ENCODE measurements at places on chromosomes 6 and 20.

DNA sequence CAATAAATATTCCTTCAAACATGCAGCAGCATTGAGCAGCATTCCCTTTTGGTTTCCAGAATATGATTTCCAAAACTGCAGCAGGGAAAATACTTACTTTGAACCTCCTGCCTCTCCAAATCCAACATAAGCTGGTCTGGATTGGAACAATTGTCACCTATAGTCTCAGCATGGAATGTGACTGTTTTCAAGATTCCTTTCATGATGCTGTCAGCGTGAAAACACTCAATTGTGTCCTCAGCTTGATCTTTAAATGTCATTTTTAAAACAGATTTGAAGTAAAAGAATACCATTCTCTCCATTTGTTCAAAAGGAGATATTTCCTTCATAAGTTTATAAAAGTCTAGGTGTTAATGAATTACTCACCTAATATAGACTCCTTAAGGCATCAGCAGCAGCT is 993.9 kb downstream of the EYS start:
- no peak for DNase-seq

GRCh38 chr6:167975458-167975857 is 22.0 kb upstream of the KIF25 start:
- DNase-seq = no peak

GRCh38 chr20:55937283-55937682 is 68.0 kb downstream of the CBLN4 start:
- DNase-seq = no peak

DNA sequence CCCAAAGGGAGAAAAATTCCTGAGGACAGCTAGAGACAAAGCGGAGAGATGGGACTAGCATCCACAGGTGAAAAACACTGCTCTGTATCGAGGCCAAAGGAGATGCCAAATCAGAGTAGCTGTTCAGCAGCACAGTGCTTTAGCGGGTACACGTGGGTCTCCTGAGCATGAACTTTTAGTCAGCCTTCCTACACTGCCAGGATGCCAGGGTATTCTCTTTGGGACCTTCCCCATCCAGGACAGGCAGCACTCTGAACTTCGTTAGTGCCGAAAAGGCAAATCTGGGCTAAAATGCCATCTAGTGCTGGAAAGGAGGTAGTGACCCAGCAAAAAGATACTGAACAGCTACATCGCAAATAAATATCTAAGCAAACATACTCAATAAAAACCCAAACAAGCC is 64.9 kb downstream of the C6orf58 start:
- DNase-seq = no peak

GRCh38 chr20:58233393-58233792 is 4.9 kb upstream of the ANKRD60 start:
- no peak for DNase-seq

DNA sequence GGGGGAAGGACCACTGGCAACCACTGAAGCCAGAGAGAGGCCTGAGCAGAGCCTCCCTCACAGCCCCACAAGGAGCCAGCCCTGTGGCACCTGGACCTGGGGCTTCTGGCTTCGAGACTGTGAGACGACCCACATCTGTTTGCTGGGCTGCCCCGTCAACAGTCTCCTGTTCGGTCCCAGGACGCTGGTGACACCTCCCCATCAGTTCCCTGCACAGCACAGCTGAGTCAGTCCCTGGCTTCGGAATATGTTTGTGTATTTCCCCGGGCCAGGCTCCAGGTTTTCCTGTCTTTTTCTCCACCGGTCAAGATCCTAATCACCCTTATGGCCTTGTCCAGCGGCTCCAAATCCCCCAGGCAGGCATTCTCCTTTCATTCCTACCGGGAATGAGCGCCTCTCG is 46.4 kb upstream of the SMOC2 start:
- DNase-seq = no peak

- DNase-seq = no peak
Observed at GRCh38 chr6:75098709-75099108, 107.1 kb downstream of the COL12A1 start.

DNA sequence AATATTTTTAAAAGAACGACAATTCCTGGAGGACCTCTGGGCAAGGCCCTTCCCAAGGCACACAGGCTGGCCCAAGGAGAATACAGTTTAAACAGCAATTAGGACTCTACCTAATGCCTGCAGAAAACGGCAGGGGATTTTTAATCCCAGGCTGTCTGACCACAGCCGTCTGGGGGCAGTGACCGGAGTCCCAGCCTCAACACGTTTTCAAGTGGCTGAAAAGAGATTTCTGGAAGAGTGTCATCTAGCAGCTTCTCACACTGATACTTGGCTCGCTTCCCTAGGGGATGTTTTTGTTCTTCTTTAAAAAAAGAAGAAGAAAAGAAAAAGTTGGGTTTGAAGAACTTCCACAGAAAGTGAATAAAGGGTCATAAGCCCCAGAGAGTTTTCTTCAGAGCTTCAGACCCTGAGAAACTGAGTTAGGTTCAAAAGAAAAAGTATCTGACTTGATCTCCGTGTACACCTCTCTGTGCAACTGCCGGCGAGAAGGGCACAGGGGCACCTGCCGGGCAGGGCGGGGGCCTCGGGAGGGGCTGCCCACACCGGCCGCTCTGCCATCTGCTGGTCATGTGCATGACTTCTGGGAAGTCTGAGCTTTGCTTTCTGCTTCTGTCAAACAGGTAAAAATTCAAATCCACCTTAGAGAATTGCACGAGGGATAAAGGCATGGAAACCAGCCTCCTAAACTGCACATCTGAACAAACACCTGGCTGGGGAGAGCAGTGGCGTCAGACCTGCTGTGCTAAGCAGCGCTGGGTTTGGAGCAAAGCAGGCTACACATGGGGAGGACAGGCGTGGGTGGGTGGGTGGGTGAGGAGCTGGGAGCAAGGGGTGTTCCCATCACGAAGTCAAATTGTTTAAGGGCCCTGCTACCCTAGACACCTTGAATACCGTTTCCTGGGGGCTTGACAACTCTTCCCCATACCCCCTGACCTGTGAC is 33.0 kb downstream of the RRBP1 start:
- DNase-seq = peak; percentile 66

- no peak for DNase-seq
Observed at GRCh38 chr20:55888685-55889084, 116.6 kb downstream of the CBLN4 start.

DNA sequence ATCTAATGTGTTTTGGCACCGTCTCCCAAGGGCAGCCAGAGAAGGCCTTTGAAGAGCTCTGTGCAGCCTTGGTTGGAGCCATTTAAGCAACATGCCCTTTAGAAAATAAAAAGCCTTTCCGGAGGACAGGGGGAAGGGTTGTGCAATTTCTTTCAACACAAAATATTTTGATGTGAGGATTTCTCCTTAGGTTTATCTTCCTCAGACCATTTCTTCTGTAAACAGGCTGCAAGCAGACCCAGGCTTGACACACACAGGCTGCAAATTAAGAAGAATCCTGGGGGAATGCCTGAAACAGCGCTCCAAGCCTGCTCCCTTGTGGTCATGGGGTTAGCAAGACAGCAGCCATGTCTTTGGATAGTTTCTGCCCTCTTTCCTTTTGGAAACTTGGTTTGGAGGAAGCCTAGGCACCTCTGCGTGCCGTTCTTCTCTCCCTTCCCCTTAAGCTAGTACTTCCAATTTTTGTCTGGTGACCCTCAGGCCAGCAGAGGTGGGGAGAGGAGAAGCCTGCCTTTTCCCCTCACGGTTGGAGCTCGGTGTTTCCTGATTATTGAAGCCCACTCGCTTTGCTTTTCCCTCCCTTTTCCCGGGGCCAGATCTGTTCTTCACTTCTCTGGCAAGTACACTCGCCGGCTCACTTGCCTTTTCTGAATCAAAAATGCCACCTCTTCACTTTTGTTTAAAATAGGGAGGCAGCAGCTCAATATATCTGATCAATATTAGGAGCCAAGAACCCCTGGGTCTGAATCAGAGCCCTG is 39.6 kb upstream of the NOX3 start:
- DNase-seq = no peak

- DNase-seq = no peak
Observed at GRCh38 chr6:135861189-135861588, 9.7 kb downstream of the PDE7B start.

DNA sequence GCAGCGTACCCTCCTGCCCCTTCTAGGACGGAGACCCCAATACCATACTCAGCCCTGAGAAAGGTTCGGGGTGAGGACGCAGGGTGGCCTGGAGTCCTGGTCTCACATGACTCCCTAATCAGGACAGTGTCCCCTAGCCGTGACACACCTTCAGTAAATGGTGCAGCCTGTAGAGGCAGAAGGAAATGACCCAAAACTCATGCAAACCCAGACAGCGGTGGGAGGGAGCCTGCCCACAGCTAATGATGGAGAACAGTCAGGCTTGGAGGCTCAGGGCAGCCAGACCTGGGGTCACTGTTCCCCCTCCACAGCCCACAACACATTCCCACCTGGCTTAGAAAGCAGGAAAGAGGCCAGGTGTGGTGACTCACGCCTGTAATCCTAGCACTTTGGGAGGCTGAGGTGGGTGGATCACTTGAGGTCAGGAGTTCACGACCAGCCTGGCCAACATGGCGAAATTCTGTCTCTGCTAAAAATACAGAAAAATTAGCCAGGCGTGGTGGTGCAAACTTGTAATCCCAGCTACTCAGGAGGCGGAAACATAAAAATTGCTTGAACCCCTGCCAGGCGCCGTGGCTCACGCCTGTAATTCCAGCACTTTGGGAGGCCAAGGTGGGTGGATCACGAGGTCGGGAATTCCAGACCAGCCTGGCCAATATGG is 8.8 kb upstream of the HMGA1 start:
- DNase-seq = no peak

DNA sequence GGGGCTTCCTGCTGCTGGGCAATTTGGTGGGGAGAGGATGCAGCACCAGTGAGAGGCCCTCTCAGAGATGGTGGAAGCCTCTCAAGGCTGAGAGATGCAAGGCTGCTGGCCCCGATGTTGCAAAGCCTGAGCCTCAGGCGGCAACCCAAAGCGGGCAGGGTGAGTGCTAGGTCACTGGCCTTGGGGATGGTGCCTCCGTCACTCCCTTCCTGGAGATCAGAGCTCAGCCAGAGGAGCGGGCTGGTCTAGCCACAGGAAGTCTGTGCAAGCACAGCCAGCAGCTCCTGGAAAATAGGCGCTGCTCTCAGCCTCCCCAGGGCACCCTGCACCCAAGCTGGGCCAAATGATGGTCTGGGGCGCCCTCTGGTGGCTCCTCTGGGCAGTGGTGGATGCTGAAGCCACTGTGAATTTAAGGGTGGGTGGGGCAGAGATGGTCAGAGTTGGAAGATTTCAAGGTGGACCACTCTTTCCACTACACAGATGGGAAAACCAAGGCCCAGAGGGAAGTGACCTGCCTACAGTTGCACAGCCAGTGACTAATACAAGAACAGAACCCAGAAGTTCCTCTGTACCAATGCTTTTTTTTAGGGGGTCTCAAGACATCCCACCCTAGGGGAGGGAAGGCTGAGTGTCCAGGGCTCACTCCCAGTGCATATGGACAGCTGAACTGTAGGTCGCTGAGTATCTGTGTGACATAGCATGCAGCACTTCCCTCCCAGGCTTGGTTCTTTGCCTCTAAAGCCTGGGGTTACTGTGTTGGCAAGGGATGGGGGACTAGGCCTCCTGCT is 20.8 kb downstream of the C20orf203 start:
- peak; percentile 96 for DNase-seq

DNA sequence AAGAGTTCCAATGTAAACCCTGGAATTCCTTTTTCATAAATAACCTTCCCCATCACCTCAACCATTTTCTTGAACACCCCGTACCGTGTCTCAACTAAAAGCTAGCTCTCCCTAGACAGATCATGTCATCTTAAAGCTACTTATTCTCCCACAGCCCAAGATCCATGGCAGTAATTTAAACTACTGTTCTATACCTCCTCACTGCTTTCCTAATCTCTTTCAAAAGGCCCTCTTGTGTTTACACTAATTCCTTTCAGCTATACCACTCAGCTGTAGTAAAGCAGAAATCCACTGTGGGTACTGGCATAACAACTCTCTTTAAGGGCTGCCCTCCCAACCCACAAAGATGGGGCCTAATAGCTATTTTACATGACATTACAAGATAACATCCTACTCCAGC is 67.5 kb downstream of the RNGTT start:
- DNase-seq = no peak

- no peak for DNase-seq
Observed at GRCh38 chr6:140697585-140697984, 1323.1 kb upstream of the CITED2 start.

DNA sequence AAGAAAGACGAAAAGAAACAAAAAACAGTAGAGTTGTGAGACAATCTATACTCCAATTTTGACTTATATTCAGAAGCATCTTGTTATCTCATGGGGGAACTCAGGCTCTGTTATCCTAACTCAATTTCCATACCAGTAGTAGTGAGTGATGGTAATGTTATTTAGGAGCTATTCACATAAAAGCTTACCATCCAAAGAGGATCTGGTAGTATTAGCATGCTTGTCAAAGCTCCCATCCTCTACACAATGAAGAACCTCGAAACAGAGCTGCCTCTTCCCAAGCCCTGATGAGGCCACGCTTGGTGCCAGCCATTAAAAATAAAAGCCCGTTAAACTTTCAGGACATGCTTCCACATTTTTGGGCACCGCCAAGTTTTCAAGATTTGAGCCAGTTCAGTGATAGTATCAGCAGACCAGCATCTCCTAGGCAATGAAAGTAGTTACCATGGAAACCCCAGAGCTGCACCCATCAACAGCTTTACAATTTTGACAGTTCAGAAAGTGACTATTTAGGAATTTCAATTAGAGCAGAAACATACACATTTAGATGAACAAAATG is 173.3 kb downstream of the CD83 start:
- DNase-seq = no peak

- no peak for DNase-seq
Observed at GRCh38 chr6:114638341-114638740, 295.5 kb upstream of the HS3ST5 start.

- no peak for DNase-seq
Observed at GRCh38 chr6:64256483-64256882, 620.9 kb downstream of the PHF3 start.

DNA sequence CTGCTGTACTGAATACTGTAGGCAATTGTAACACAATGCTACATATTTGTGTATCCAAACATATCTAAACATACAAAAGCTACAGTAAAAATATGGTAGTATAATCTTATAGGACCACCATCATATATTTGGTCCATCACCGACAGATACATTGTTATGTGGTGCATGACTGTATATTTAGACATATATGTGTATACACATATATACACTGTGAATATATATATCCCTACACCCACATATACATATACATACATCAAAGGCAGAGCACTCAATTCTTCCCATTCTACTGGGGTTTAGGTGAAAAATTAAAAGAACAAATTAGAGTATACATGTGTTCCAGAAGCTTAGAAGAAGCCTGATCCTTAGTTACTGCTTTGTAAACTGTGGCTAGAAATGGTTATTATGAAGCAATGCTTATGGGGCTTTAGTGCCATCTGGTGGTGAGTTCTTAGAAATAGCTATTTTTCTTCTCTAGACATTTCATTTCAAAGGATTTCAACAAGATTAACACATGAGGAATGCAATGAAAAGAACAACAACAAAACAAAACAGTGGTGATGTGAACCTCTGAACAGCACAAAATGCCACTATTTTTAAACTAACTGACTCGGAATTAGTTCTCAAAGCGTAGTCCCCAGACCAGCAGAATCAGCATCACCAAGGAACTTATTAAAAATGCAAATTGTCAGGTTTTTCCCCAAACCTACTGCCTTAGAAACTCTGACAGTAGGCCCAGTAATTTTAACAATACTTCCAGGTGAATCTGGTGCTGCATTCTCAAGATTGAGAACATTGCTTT is 38.0 kb downstream of the PKHD1 start:
- DNase-seq = no peak
